ENCODE measurements at places on chromosomes 3 and 15.

GRCh38 chr3:27714692-27715453, 7.2 kb downstream of the EOMES start:
- DNase-seq, result no peak

DNA sequence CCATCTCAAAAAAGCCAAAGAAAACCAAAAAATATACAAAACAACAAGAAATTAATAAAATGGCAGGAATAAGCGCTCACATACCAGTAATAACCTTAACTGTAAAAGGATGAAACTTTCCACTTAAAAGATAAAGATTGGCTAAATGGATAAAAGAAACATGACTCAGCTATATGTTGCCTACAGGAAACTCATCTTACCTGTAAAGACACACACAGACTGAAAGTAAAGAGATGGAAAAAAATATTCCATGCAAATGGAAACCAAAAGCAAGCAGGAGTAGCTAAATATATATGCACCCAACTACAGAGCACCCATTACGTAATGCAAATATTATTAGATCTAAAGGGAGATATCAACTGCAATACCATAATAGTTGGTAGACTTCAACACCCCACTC, 49.7 kb downstream of the ADAM10 start:
- no peak for DNase-seq

GRCh38 chr3:34305266-34305665, 506.8 kb downstream of the PDCD6IP start:
- no peak for DNase-seq

DNA sequence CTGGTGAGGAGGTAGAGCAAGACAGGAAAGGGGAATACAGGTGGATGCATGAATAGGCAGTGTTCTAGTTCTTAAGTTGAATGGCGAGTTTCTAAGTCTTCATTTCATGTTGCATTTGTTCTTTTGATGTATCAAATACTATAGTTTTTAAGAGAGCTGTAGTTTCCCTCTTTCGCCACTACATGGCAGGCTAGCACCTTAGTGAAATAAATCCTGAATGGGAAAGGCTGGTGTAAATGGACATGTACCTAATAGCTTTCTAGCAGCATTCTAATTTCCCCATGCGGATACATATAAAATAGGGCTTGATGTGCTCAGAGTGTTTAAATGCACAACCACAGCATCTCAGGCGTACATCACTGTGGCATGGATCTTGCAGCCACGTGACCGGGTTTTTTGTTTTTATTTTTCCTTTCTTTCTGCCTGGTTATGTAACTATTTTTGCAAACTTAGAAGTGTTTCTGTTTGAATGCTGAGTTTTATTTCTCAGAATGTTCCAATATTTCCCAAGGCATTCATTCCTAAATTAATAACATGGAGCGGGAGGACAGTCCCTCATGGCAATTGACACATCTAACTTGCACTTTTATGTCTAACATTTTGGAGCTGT, 23.5 kb upstream of the CLN6 start:
- DNase-seq, result no peak

GRCh38 chr15:71304681-71305080, 189.4 kb downstream of the THSD4 start:
- no peak for DNase-seq

GRCh38 chr3:15846606-15847005, 48.8 kb upstream of the ANKRD28 start:
- no peak for DNase-seq

GRCh38 chr3:190840146-190840545, 22.3 kb downstream of the GMNC start:
- DNase-seq, result no peak

- DNase-seq, result no peak
Measured at GRCh38 chr3:173513123-173513522, 115.6 kb downstream of the NLGN1 start.

DNA sequence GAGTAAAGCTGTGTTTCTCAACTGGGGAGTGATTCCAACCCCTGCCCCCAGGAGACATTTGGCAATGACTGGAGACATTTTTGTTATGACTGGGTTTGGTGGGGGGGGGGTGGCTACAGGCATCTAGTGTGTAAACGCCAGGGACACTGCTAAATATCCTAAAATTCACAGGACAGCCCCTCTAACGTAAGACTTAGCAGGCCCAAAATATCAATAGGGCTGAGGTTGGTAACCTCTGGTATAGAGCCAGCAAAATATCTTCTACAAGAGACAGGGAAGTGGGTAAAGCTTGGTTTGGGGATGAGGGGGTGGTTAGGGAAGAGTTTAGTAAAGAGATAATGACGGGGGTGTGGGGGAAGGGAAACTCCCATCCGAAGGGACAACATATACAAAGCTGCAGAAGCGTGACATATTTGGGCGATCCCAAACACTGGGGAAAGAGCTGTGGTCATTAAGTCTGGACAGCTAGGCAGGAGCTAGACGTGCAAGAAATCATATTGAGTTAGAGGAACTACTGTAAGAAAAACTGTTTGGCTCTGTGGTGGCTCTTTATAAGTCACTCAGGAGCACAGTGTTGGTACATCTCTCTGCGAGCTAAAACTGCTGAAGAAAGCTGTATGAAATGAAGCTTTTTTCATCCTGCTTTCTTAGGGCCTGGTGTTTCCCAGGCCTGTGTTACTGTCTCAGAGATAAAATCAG, 697 bp upstream of the TRIM69 start:
- DNase-seq, result no peak

DNA sequence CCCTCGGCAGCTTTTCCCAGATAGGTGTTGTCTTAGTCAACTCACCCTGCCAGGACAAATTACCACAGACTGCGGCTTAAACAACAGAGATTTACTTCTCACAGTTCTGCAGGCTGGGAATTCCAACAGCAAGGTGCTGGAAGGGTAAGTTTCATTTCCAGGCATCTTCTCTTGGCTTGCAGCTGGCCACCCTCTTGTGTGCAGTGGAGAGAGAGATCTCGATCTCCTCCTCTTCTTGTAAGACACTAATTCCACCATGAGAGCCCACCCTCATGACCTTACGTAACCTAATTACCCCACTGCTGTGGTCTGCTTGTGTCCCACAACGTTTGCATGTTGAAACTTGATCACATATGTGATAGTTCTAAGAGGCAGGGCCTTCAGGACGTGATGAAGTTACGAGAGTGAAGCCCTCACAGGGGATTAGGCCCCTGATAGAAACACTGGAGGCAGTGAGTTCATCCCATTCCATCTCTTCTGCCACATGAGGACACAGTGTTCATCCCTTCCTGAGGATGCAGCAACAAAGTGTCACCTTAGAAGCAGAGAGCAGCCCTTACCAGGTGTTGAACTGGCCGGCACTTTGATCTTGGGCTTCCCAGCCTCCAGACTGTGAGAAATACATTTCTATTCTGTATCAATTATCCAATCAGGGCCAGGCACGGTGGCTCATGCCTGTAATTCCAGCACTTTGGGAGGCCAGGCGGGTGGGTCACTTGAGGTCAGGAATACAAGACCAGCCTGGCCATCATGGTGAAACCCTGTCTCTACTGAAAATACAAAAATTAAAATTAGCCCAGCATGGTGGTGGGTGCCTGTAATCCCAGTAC, 247.7 kb downstream of the PLCL2 start:
- no peak for DNase-seq

DNA sequence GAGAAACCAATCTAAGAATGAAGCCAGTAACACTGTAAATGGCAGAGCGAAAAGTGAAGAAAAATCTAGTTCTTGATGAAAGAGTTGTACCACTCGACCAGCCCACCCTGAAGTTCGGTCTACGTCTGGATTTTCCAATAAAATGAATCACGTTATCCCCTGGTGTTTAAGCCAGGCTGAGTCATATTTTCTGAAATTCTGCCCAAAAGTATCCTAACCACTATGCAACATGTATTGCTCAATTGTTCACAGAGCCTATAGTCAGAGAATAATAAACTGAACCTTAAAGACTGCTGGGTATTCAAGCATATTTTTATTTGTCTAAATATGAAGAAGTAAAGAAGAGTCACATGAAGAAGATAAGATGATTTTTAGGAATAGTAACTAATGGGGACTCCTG, 245.7 kb downstream of the FGF12 start:
- no peak for DNase-seq

DNA sequence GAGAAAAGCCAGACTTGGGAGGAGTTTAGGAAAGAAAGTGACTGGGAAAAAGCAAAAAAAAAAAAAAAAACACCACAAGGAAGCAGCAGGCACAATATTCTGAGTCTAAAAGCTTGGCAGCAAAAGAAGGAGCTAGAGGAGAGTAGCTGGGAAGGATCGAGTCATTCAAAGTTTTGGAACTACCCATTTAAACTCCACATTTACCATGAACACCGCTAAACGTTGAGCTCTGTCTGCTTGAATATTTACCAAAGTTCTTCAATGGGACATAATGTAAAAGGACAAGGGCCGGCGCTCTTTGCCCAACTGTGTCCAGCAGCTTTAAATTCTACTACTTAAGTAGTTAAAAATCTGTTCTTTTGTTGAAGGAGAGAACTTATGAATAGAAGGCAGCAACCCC, 481.9 kb downstream of the FOXP1 start:
- DNase-seq, result no peak

DNA sequence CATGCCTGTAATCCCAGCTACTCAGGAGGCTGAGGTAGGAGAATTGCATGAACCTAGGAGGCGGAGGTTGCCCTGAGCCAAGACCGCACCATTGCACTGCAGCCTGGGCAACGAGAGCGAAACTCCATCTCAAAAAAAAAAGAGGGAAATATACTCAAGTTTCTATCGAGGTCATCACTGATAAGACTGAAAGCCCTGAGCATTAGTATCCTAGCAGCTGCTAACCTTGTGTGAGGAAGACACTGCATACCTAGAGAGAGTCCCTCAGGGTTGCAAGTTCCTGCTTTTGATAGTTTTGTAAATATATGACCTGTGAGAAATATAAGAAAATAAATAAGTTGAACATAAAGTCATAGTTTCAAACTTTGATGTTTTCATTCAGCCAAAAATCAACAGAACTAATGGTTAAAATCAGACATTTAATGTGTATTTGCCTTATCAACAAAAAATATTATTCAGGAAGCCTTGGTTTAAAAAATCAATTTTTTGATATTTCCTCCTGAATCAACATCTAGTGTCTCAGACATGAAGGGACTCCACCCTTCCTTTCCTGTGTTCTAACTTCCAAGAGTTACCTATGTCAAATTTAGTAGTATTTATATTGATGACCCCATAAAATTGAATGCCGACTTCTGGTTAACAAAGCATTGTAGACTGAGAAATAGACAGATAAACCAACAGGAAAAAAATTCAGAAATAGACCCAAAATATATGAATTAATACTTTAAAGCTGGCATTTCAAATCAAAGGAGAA, 19.8 kb upstream of the USP3 start:
- no peak for DNase-seq

- DNase-seq, result no peak
Measured at GRCh38 chr3:54931182-54931581, 3.3 kb upstream of the LRTM1 start.

DNA sequence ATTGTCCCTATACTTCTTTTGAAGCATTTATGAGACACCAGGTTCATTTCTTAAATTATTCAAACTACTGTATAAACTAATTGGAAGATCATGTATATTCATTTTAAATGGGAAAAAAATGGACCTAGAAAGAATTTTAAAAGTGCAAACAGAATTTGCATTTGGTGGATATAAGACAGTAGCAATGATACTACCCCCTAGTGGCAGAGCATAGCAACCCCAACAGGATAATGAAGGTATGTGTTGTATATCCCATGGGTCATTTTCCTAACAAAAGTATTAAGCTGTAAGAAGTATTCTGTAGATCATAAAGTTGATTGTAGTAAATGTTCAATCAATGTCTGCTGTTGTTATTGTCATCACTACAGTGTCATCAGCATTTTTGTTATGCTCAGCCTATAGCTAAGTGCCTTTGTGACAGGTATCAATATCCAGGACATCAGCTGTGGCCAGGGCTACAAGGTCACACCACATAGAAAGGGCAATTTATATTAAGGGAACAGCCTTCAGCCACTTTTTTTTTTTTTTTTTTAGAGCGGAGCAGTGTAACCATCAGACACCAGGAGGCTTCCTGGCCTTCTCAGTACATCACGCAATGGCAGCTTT, 175.8 kb downstream of the FOXB1 start:
- DNase-seq, result no peak

DNA sequence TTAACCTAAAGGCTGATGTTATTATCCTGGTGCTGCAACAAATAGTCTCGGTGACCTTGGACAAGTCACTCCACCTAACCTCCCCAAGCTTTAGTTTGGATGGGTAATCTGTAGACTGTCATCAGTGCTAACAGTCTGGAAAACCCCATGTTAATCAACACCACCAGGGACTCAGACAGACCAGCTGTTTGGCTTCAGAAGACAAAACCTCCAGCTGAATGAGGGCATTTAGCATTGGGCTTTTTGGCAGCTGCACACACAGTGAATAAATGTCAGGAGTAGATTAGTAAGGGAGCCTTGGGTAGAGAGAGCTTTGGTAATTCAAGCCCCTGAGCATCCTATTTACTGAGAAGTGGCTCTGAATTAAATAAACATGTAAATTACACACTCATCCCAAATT, 24.9 kb upstream of the C3orf80 start:
- no peak for DNase-seq

- DNase-seq, result no peak
Measured at GRCh38 chr3:142007710-142008399, 131.4 kb downstream of the ATP1B3 start.

GRCh38 chr3:134904241-134904771, 109.2 kb downstream of the EPHB1 start:
- no peak for DNase-seq

DNA sequence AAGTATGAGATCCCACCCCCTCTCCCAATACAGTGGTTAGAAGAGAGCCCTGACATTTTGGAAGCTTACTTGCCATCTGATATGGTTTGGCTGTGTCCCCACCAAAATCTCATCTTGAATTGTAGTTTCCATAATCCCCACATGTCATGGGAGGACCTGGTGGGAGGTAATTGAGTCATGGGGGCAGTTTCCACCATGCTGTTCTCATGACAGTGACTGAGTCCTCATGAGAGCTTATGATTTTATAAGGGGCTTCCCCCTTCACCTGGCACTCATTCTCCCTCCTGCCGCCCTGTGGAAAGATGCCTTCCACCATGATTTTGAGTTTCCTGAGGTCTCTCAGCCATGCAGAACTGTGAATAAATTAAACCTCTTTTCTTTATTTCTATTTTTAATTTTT, 28.8 kb upstream of the HES1 start:
- no peak for DNase-seq

- DNase-seq, result no peak
Measured at GRCh38 chr3:112405845-112406244, 72.9 kb downstream of the CD200 start.

GRCh38 chr15:101608201-101608600, 44.0 kb downstream of the TM2D3 start:
- no peak for DNase-seq
